Stimulated activated CD4-positive, alpha-beta T cell treated with anti-CD3 and anti-CD28 coated beads, Interleukin-4, amount 100 ng/mL, for 48 hours (primary cell): ENCODE measurements at places on chromosomes 3 and 15.

DNA sequence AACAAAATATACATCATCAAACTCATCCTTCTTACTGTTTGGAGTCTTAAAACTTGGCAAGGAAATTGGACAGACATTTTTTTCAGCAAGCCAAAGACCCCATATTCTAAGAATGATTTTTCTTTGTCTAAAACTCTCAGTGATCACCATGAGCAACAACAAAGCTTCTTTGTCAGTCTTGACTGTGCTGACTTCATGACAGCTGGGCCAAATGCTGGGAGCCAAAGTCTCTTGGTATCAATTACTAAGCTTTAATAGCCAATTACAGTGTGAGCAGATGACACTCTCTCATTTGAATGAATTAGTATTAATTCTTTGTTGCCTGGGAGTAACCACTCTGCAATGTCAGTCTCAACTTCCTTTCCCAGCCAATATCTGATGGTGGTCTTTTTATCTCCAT lies 48.1 kb upstream of the GK5 start:
- no peak for DNase-seq

DNA sequence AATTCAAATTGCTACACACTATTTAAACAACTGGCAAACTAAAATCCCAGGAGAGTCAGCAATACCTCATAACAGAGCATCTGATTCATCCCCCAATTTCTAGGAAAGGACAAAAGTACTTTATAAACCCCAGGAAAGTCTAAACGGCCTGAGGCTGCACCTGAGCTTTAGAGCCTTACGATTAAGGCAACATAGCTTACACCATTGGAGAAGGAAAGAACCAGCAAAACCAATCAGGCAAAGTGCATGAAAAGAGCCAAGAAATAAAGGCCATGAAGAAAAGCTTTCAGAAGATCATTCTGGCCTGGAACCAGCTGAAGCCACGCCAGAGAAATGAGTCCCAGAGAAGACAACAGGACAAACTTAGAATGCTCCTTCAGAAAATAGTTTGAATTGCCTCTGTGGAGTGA lies 48.1 kb downstream of the PTPN9 start:
- no peak for DNase-seq

DNA sequence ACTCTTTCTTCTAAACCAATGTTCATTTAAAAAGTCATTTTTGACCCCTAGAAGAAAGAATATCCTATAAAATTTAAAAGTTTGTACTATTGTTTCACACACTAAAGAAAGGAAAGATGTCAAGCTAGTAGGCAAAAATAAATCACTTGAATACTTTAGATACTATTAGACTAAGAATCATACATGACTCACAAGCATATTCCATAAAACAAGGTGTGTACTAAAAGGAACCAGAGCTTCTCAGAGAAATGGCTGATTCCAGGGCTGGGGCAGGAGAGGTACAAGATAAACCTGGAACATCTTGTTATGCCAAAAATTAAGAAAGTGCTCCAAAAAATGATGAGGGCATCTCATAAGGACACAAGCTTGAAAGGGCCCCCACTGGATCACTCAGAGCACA lies 8.7 kb downstream of the DLG1 start:
- no peak for DNase-seq

DNA sequence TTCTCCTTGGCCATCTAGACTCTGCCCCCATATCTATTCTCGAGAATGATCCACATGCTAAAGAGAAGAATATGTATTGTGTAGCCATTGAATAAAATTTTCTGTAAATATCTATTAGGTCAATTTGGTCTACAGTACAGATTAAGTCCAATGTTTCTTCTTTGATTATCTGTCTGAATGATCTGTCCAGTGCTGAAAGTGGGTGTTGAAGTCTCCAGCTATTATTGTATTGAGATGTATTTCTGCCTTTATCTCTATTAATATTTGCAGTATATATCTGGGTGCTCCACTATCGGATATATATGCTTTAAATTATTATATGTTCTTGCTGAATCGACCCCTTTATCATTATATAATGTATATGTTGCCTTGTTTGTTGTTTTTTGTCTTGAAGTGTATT lies 384.9 kb upstream of the ROBO1 start:
- DNase-seq, result no peak
